ENCODE measurements at places on chromosomes 2 and 18. TPM values are rescaled to one million over a fixed set of nuclear protein-coding genes. Genes with fewer than 3 reads are reported as not detected.

Gene MAPK4
- total RNA-seq = not detected

Gene SP100
- 106 TPM for total RNA-seq

Gene DSG1
- total RNA-seq = not detected

Gene GAREM2
- 0.22 TPM for total RNA-seq

Gene GPR39
- 3.1 TPM for total RNA-seq

Gene CABLES1
- total RNA-seq = 2.7 TPM

Gene DSC2
- under 0.01 TPM for total RNA-seq

Gene CDH19
- under 0.01 TPM for total RNA-seq

Gene ARID5A
- total RNA-seq = 11.0 TPM

Gene SERPINB10
- 1.00 TPM for total RNA-seq

Gene CCNT2
- 29.7 TPM for total RNA-seq

Gene CARF
- 4.0 TPM for total RNA-seq

Gene IFIH1
- 5.7 TPM for total RNA-seq

Data from uterine smooth muscle cell (primary cell).